HT1080 (cell line): ENCODE measurements at places on chromosomes 11 and 22. TPM values are rescaled to one million over a fixed set of nuclear protein-coding genes. Genes with fewer than 3 reads are reported as not detected.
A peak's percentile ranks its signal among the peaks of the same experiment; 100 is the strongest.

DNA sequence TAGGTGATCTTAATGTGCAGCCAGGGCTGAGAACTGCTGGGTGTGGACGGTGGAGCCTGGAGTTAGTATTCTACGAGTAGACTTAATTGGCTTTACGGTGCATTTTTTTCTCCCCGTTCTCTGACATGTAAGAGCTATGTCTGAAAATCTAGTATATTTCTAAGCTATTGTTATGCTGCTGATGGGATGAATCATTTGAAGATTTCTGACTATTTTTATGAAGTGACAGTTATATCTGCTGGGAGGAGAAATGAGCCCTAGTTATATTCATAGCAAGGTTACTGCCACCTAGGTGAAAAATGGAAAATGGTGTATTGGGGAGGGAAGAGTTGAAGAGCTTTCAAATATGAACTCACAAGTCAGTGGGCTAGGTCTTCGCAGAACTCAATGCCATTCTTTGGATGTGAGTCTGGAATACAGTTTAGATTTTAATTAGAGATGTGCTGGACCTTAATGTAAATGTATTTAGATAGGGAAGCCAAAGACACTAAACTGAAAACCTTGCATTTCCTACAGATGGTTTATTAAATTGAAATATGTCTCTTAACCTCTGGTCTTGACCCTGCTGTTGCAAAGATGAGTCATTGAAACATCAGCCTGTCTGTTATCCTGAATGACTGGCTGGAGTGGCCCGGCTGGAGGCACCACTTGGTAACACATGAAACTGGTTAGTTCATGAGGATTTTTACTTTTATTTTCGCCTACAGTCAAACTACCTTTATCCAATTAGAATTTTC lies 293.7 kb downstream of the DDX10 start:
- peak; percentile 53 for DNase-seq

DNA sequence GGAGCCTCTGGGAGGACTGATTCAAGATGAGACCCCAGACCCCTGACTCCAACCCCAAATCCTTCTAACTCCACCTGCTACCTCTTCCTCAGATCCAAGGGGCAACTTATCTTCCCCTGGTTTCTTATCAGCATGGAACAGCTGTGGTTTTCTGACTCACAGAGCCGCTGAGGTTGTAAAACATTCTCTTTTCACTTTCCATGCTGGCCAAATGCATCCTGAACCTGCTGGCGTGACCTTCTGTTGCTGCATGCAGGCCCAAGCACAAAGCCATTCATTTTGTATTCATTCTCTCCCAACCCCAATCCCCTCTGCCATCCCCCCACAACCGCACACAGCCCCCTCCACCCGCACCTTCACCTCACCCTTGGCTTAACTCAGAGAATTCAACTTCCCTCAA lies 70.3 kb downstream of the SEZ6L start:
- DNase-seq: no peak

- DNase-seq: peak; percentile 18
Measured at GRCh38 chr11:92692826-92693546, 276.5 kb upstream of the MTNR1B start.

The GGT1 gene
- 3.7 and 8.5 TPM in 2 replicates for total RNA-seq

DNA sequence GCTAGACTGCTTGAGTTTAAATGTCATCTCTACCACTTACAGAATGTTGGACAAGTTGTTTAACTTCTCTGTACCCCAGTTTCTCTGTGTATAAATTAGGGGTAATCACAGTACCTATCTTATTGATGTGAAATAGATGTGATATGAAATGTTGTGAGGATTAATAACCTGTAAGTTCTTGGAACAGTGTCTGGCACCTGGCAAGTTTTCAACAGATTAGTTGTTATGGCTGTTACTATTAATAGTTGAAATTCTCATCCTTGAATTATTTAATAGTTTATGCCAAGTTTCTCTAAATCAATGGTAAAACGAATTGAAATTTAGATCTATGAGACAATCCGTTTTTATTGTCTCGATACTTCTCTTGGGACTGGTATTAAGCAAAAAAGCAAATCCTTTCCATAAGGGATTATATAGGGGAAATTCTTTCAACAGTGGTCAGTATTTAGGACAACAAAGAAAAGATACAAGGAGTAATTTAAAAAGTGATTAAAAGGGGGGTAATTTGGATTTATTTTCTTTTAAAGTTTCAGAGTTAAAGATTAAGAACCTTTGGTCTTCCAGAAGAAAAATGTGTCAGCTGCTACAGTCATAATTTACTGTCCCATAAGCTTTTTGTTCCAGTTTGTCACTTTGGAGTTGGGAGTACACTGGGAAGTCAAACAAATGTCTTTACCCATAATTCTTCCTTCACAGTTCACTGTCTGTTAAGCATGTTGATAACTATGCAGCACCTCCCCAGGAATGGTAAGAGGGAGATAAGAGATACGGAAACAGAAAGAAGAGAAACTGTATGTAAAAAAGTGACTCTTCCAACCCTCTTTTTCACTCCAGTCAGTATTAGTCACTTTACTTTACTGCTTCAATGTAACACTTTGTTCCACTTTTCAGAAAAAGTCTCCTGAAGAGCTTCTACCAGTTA lies 13.2 kb downstream of the PDE3B start:
- no peak for DNase-seq

The THOC5 gene
- 97.2 and 105 TPM in 2 replicates for total RNA-seq

GRCh38 chr11:57320067-57320718 lies 4.6 kb downstream of the TNKS1BP1 start:
- DNase-seq: no peak

GRCh38 chr22:40979198-40979597 lies 28.0 kb downstream of the RBX1 start:
- DNase-seq: no peak

- DNase-seq: peak; percentile 45
Measured at GRCh38 chr11:47533690-47534151, 19.2 kb downstream of the CELF1 start.

DNA sequence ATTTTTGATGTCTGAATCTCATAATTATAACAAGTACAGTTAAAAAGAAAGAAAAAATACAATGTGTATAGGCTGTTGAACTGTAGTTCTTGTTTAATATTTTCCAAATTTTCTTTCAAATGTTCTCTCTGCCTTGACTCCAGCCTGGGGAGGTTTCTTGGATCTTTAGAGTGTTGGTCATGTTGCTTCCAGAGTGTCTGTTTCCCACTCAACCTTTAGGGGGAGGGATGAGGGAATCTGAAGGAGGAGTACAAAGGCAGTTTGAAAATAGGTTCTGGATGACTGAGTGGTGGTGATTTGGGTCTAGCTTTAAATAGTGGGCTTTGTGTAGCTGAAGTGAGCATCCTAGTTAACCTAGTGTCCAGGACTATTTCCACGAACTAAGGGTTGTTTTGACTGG lies 2.0 kb downstream of the CTNND1 start:
- peak; percentile 48 for DNase-seq

The B3GAT1 gene
- 0.23 and 0.45 TPM in 2 replicates for total RNA-seq
